ENCODE measurements at places on chromosomes 11 and 22. TPM values are rescaled to one million over a fixed set of nuclear protein-coding genes. Genes with fewer than 3 reads are reported as not detected.

CRYBB3 gene
- not detected for total RNA-seq

DNAJB7 gene
- total RNA-seq = not detected

TMPRSS6 gene
- not detected for total RNA-seq

POTEH gene
- total RNA-seq = not detected

OR8G5 gene
- not detected for total RNA-seq

LMO1 gene
- total RNA-seq = not detected

MPPED2 gene
- total RNA-seq = not detected

THY1 gene
- 9.2 TPM for total RNA-seq

BAIAP2L2 gene
- total RNA-seq = 0.35 TPM

SMARCB1 gene
- total RNA-seq = 89.9 TPM

SOX10 gene
- total RNA-seq = not detected

ABCC8 gene
- total RNA-seq = 0.42 TPM

NPAS4 gene
- not detected for total RNA-seq

TEX54 gene
- not detected for total RNA-seq

EHBP1L1 gene
- 40.9 TPM for total RNA-seq

CD6 gene
- 0.19 TPM for total RNA-seq

TCN2 gene
- total RNA-seq = 4.4 TPM

ART5 gene
- not detected for total RNA-seq

TKFC gene
- total RNA-seq = 35.8 TPM
